ENCODE measurements at places on chromosomes 6 and 20. TPM values are rescaled to one million over a fixed set of nuclear protein-coding genes. Genes with fewer than 3 reads are reported as not detected.

Gene HLA-B
- 400 TPM for total RNA-seq

Gene SLC22A2
- total RNA-seq, result not detected

Gene GPX5
- total RNA-seq, result not detected

Gene SIRPD
- not detected for total RNA-seq

DNA sequence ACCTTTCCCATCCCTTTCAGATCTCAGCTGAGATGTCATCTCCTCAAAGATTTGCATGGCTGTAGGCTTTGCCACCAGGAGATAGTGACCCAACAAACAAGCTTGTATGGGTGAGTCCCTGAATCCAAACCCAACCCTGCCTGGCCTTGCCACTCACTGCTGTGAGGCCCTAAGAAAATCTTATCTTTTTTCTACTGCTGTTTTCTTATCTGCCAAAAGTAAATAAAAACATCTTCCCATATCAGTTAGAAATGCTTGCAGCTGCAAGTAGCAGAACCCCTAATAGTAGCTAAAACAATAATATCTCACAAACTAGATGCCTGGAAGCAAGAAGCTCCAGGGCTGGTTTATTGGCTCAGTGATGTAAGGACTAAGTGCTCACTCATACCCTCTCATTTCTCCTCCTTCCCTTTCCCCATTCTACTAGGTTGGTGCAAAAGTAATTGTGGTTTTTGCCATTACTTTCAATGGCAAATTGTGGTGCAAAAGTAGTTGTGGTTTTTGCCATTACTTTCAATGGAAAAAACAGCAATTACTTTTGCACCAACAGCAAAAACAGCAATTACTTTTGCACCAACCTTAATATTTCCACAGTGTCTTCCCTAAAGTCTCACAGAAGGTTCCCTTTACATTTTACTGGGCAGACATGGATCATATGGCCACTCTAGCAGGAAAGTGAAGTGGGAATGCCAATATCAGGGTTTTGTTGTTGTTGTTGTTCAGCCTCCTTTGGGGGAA, 56.7 kb upstream of the PSMF1 start:
- no peak overlapping the region for H3K4me3 ChIP-seq
- H3K27ac ChIP-seq, result no peak overlapping the region
- H3K4me1 ChIP-seq, result no peaks in the 10 kb centered on the region
- no peaks in the 10 kb centered on the region for H3K27me3 ChIP-seq
- DNase-seq, result no peak

- no peaks in the 10 kb centered on the region for H3K27me3 ChIP-seq
- H3K4me1 ChIP-seq, result peaks cover 15% of the 10 kb centered on the region
These were observed 135.6 kb upstream of the PTPRK start for GRCh38 chr6:128655978-128656498.

GRCh38 chr6:135318738-135319469, 137.8 kb downstream of the MYB start:
- no peak for DNase-seq
- H3K27me3 ChIP-seq, result no peaks in the 10 kb centered on the region
- H3K4me1 ChIP-seq, result no peaks in the 10 kb centered on the region
- peaks cover 17% of the 10 kb centered on the region for H3K36me3 ChIP-seq
- H3K4me3 ChIP-seq, result no peak overlapping the region

DNA sequence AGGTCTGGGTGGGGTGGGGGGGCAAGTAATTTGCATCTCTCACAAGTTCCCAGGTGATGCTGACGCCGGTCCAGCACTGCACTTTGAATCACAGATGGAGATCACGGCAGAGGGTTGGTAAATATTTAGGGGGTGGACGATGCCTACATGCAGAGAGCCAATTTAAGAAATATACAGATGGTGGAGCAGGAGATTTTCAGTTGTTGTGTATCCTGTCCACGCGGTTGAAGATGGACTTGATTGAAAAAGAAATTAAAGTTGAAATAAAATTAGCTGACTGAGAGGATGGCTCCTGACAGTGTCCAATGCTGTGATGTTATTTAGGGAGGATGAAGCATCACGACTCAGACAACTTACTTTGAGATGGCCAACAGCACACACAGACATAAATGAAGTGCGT, 74.6 kb downstream of the PHACTR3 start:
- H3K36me3 ChIP-seq, result no peaks in the 10 kb centered on the region
- no peak overlapping the region for H3K4me3 ChIP-seq
- H3K27me3 ChIP-seq, result peaks cover 18% of the 10 kb centered on the region
- H3K27ac ChIP-seq, result no peak overlapping the region
- DNase-seq, result no peak

- no peaks in the 10 kb centered on the region for H3K36me3 ChIP-seq
- no peaks in the 10 kb centered on the region for H3K27me3 ChIP-seq
- H3K4me3 ChIP-seq, result no peak overlapping the region
- peaks cover 6% of the 10 kb centered on the region for H3K4me1 ChIP-seq
- H3K27ac ChIP-seq, result no peak overlapping the region
These were observed 4.9 kb upstream of the NELFCD start for GRCh38 chr20:58976061-58976730.

- H3K27me3 ChIP-seq, result no peaks in the 10 kb centered on the region
- no peak for DNase-seq
- H3K4me3 ChIP-seq, result no peak overlapping the region
- H3K36me3 ChIP-seq, result no peaks in the 10 kb centered on the region
These were observed 57.0 kb downstream of the SMPDL3A start for GRCh38 chr6:122845916-122846612.

GRCh38 chr6:95601133-95601532, 23.8 kb downstream of the MANEA start:
- no peaks in the 10 kb centered on the region for H3K4me1 ChIP-seq
- no peak overlapping the region for H3K27ac ChIP-seq
- H3K27me3 ChIP-seq, result no peaks in the 10 kb centered on the region
- no peak overlapping the region for H3K4me3 ChIP-seq
- H3K36me3 ChIP-seq, result peaks cover 6% of the 10 kb centered on the region

- no peak overlapping the region for H3K27ac ChIP-seq
- H3K4me1 ChIP-seq, result no peaks in the 10 kb centered on the region
- DNase-seq, result no peak
- H3K36me3 ChIP-seq, result no peaks in the 10 kb centered on the region
- no peaks in the 10 kb centered on the region for H3K27me3 ChIP-seq
These were observed 369.9 kb downstream of the BTBD3 start for GRCh38 chr20:12287575-12287974.

DNA sequence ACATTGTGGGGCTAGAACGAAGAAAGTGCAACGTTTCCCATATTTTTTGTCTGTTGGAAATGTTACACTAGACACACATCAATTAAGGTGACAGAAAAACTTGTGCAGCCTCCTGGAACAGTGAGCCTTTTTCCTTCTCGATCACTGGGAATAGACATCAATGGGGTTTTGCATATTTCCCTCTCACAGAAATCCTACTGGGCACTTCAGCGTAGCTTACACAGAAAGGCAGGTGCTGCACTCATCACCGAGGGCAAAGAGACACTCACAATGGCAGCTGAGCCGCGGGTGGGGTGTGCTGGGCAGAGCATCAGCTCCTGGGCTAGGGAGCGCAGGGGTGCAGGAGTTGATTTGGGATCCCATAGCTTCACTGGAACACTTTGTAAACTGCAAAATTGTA, 64.5 kb downstream of the THBS2 start:
- DNase-seq, result no peak
- H3K27me3 ChIP-seq, result peaks cover 8% of the 10 kb centered on the region
- H3K36me3 ChIP-seq, result no peaks in the 10 kb centered on the region
- H3K4me3 ChIP-seq, result no peak overlapping the region
- peaks cover 7% of the 10 kb centered on the region for H3K4me1 ChIP-seq
- peak overlapping the region; percentile 74 for H3K27ac ChIP-seq

All from left ventricle myocardium inferior (tissue), 1 donor.